ENCODE measurements at places on chromosomes 7 and 10.

- no peak for DNase-seq
These were observed 66.4 kb upstream of the DDC start for GRCh38 chr7:50631639-50632038.

GRCh38 chr10:12360461-12360860 is 11.1 kb downstream of the CAMK1D start:
- no peak for DNase-seq

GRCh38 chr7:143886826-143887477 is 15.0 kb downstream of the TCAF1 start:
- DNase-seq = no peak

- no peak for DNase-seq
These were observed 14.9 kb upstream of the ZNF248 start for GRCh38 chr10:37872283-37872682.
